ENCODE measurements at places on chromosomes 5 and 9.

DNA sequence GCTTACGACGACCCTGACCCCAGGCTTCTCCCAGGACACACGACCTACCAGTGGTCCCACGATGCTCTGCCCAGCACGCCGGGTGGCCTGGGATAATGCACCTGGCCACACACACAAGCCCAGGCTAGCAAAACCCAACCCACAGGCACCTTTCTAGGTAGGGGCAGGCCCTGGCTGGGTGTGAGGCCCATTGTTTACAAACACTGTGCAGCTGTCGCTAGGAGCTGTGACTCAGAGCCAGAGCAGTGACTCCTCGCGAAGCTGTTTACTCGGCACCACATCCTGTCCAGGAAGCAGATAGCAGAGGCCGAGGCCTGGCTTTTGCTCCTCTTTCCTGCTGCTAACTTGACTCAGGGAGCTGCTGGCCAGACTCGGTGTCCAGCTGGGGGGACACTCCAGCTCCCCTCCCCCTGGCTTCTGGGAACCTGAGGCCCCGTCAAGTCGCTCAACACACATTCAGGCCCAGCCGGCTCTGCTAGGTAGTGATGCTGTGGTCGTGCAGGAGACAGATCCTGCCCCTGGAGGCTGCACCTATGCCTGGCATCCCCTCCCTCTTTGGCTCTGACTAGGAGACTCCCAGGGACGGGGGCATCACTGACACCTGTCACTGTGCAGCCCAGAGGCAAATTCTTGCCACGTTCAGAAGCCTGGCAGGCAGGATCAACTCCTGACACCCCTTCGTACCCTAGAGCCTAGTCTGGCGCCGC is 12.8 kb upstream of the RALGDS start:
- DNase-seq: peak; percentile 92

DNA sequence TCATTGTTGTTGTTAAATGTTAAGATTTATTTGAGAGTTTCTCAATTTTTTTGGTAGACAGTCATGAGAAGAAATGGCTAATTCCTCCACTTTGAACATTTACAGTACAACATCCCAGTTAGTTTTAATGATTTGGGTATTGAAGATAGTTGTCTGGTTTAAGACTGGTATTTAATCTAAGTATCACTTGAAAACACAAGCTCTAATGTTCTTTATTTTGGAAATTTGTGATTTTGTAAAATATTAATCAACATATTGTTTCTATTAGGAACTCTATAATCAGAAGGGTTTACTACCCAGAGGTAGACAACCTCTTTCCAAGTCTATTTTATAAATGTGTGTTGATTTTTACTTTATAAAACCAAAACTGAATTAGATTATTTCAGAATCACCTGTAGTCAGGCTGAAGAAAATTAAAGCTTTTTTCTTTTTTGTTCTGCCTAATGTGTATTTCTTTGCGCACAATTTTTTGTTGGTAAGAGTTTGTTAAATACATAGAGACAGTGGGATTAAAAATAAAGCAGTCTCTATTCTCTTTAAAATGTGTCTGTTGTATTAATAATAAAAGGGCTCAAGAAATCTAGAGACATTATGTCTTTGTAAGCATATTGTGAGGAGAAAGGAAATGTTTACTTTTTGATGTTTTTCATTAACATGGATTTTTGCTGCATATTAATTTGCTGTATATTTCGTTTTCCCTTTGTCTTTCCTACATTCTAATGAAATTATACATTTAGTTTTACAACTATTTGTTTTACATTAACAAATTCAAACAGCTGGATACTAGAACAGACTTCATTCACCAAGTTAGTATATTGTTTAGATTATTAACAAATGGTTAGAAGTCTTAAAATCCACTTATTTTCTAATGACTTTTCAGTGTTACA is 3.9 kb upstream of the PURA start:
- peak; percentile 18 for DNase-seq

DNA sequence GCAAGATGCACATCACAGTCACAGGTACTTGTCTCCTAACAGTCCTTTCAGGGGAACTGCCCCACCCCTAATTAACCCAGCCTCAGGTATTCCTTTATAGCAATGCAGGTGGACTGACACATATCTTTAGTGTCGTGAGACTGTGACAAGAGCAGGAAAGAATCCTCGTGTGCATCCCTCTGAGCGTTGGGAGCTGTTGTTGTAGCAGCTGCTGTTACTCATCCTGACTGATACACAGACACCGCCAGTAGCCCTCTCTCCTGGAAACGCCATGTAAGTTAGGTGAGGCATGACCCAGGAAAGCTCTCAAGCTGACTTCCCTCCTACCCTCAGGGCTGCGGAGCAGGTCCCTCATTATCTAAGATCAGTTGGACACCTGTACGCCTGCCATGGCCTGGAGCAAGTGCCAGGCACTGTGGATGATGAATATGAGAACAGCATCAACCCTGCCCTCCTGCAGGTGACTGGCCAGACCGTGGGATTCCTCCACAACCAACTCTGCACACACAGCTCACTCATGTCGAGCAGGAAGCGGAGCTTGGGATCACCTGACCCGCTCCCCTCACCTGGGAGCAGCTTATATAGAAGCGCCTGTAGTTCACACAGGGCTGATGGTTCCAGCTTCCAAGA is 10.2 kb upstream of the LCN15 start:
- DNase-seq: no peak

- DNase-seq: no peak
Measured at GRCh38 chr9:73176450-73176875, 24.8 kb downstream of the ANXA1 start.

- DNase-seq: peak; percentile 61
Measured at GRCh38 chr9:25207402-25208195, 470.6 kb downstream of the TUSC1 start.

GRCh38 chr5:157816682-157817386 is 42.1 kb downstream of the CLINT1 start:
- DNase-seq: no peak

GRCh38 chr9:21684831-21685362 is 117.5 kb upstream of the MTAP start:
- no peak for DNase-seq

DNA sequence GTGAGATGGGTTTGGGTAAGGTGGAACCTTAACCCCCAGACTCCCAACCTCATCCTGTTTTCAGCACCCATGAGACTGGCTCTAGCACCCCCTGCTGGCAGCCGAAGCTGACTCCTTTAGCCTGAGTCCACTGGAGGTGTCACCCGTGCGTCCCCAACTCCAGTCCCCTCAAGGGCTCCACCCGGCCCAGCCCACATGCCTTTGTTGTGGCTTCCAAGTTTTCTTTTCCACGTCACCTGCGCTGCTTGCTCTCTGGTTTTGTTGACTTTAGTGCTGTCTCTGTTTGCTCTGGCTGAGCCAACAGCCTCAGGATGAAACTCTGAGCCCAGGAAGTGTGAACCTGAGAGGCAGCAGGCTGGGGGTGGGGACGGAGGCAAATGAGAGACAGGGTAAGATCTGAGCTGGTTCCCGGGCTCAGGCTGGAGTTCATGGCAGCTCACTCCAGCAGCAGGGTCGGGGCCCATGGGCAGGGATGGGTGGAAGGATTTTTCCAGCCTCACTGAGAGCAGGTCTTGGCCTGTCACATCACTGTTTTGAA is 13.2 kb upstream of the AQP7 start:
- DNase-seq: peak; percentile 17

DNA sequence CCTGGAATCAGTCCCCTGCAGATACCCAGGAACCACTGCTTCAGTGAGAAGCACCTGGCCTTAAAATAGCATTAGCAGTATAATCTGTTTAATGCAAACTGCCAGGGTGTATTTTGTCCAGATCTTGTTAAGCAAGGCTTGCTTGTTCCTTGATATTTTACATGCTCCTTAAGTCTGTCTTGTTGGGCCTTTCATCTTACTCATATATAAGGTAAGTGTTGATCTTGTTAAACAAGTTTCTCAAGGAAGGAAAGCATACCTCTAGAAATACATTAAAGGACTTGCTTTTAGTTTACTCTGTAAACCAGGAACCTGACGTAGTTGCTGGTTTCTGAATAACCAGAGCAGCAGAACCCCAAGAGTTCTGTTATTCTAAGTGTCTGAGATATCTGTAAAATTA is 13.7 kb downstream of the HSPA4 start:
- DNase-seq: no peak

DNA sequence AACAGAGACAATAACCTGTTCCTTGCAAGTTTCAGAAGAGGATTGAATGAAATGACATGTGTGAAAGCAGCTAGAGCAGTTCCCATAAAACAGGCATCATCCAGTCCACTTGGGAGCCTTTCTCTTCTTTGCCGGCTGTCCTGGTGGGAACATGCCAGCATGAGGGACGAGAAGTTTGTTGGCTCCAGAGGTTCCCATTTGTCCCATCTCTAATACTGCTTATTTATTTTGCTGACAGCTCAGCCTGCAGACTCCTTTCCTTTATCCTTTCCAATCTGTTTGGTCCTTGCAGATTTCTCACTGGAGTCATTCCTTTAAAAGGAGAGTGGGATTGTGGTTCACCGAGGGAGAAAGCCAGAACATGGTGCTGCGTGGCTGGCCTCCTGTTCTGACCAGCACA is 321.5 kb upstream of the CLINT1 start:
- no peak for DNase-seq

DNA sequence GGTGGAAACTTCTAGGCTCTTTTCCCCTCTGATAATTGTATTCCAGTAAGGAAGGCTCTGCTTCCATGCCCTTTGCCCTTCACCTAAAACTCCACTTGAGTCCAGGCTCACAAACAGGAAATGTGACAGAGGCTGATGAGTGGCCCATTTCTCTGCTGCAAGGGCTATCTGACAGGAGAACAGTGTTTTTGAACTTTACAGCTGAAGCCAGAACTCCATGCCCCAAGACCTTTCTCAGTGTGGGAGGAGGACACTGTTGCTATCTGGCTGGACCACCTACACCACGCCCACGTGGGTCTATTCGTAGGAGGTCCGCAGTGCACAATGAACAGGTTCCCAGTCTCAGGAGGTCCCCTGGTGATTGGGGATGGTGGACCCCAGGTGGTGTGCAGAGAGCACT is 13.6 kb downstream of the GGTA1 start:
- DNase-seq: no peak

DNA sequence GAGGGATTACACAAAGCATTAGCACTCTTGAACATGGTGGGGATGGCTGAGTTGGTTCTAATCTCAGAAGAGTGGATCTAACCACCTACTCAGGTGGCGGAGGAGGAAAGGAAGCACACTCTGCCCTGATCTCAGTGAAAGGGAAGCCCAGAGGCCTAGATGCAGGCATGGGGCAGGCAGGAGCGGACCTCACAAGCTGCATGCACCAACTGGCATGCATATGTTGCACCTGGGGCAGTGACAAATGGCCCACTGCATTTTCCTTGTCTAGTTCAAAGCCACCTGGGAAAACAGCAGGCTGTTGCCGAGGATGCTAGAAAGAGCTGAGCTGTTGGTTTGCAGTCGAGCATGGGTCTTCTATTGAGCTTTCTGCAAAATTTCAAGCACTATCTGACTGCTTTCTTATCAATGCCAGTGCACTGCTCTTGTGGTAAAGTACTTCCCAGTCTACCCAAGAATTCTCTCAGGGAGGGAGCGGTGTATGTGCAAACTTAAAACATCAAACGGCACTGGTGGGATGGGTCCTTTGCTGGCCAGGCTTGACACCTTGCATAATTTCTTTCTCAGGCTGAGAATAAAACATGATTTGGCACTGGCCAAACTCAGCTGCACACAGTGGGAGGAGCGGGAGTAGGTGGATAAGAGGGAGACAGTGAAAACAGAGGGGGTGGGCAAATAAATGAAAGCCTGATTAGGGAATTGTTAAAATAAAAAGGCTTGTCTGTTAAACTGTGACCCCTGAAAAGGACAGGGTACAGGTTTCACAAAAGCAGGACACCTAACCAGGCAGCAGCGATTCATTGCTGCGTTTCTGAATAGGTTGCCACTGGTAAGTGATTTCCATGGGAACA is 108.9 kb downstream of the MARCHF3 start:
- no peak for DNase-seq

- no peak for DNase-seq
Measured at GRCh38 chr5:81172710-81173109, 60.4 kb upstream of the CKMT2 start.
